ENCODE measurements at places on chromosomes 1 and 21.

DNA sequence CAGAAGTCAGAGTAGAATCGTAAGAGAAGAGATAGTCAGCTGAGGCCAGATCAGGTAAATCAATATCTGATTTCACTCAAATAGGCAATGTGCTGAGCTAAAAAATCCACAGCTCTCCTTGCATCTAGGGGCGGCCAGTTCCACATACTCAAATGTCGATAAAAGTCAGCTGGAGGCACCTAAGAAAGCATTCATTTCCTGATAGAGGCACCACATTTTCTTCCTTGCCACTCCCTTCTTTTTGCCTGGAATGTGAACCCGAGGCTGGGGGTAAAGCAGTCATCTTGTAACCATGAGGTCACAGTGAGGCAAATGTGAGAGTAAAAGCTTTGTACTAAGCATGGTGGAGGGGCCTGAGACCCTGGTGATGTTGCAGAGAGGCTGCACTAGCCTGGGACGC is 24.2 kb upstream of the CTPS1 start:
- no peak for DNase-seq

DNA sequence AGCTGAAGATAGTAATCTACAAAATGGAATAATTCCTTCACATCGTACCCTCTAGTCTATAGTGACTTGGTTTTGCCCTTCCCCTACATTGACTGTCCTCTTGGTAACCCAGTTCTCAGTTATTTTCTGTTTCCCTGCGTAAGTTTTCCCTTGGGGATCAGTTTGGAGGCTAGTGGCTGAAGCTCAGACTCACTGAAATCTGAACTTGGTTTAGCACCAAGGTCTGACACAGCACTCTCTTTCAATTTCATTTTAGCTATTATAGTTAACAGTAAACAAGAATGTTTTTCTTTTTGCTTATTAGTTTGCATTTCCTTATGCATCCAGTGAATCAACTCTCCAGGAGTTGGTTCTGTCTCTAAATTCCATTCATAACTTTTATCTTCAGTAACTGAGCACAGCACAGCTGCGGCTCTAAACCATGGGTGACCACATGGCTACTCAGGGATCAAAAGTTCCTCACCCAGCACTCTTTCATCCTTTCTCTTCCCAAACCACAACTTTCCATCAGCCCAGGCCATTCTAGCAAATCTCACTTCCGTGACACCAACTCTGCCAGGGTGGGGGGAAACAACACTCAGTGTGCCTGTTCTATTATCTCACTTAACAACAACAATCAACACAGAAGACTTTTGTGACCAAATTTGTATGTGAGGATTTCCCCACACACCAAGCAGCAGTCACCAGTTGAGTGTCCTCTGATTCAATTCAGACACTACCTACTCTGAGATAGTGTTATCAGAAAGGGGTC is 17.6 kb upstream of the IFI6 start:
- DNase-seq: no peak

DNA sequence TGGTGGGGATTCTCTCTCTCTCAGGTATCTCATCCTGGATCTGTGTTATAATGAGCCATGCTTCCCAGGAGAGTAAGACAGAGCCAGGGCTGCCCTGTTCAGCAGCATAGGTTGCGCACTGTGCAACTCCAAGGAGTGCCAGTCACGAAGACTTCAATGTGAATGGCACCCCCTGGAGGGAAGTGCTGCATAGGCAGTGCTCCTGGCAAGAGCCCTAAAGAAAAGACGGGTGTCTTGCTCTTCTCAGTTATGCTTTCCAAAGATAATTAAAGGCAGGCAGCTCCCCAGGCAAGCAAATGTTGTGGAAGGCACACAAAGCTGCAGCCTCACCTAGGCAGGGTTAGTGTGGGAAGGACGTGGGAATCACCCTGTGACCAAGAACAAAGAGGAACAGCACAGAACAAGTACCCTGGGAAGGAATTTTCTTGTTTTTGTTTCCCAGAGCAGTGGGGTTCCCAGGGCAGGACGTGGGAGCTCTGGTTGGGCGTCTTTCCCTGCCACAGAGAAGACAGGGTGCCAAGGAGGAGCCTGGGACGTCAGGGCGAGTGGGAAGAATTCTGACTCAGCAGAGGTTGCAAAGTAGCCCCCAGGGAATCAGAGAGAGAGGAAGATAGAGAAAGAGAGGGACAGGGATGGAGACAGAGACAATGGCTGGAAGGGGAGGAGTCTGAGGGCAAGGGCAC is 120.9 kb downstream of the KCNN3 start:
- DNase-seq: no peak

DNA sequence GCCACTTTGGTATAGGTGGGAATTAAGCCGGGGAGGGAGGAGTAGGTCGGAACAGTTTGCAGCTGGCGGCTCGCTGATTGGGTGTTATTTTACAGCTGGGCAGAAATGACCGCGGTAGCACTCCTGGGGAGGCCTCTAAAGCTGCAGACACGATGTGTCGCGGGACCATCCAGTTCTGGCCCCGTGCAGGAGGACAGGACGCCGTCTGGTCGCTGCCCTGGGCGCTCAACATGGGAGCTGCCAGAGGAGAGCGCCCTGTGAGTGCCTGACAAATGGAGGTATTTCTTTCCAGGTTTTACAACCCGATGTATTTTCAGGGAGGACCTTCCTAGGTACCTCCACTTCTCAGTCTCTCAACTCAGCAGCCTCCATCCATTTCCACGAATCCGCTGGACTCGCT is 46.2 kb downstream of the CDC7 start:
- no peak for DNase-seq

DNA sequence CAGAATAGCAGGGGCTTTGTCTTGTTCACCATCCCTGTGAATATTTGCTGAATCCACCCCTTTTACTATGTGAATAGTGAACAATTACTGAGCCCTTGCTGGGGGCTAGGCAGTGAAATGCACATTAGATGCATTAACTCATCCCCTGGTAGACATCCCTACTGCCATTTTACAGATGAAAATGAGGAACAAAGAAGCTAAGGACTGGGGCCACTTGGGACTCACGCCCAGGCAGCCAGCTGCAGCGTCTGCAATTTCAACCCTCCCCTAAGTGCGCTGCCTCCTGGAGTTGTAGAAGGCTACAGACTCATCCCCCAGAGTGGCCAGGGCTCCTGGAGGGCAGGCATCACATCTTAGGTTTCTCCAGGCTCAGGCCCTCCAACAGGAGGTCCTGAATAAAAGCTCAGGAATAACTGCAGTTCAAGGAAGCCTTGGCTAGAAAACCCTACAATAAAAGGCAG is 31.6 kb downstream of the CAPZB start:
- DNase-seq: no peak

- no peak for DNase-seq
These were observed 33.9 kb downstream of the FAAP20 start for GRCh38 chr1:2160451-2161300.
